ENCODE measurements at places on chromosomes 5 and 9.

DNA sequence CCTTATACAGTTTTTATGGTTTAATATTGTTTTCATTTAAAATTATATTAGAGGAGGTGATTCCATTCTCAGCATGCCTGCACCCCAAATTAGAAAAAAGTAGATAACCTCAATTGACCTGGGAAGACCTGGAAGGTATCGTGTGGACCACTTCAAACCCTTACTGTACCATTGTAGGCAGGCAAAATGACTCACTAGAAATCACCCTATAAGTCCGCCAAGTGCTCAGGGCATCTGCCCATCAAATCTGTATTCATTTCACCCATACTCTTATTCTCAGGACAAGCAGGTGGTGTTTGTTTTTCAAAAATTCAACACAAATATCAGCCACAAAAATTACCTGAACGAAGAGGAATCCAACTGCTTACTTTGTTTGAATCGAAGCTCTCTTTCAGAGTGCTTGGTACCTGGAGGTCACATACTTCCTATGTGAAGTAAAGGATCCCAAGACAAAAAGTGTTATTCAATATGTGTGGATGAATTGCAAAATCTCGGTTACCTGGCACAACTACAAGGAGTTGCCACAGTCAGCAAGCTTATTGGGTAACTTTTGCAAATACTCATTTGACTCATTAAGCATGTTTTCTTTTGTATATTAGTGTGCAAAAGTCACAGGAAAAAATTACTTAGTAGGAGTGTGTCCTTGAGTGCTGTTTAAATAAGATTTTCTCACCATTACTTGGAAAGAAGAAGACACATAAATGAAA, 216.2 kb downstream of the ENC1 start:
- DNase-seq: no peak

DNA sequence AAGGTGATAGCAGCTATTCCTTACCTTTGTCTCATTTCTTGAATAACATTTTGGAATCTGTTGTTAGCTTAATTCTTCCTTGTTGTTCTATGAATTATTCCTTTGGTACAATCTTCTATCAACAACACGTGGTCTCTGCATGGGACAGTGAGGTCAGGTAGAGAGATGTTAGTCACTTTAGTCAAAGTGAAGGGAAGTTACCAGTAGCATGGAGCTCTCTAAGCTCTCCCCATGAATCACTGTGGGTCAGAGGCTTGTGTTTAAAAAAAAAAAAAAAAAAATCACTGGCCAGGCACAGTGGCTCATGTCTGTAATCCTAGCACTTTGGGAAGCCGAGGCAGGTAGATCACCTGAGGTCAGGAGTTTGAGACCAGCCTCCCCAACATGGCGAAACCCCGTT, 116.0 kb downstream of the GOLPH3 start:
- DNase-seq: no peak

GRCh38 chr5:39486361-39486760, 61.6 kb upstream of the DAB2 start:
- no peak for DNase-seq

DNA sequence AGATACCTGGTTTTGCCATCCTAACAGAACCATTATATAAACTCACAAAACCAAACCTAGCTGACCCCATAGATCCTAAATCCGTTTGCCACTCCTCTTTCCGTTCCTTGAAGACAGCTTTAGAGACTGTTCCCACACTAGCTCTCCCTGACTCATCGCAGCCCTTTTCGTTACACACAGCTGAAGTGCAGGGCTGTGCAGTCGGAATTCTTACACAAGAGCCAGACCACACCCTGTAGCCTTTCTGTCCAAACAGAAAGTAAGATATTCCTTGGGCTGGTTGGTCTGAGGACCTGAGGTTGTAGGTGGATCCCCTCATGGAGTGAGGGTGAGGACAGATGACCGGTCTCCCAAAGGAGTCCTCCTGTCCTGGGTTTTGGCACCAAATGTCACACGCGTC, 56.7 kb upstream of the NAA35 start:
- no peak for DNase-seq

GRCh38 chr9:72592502-72593403, 71.3 kb downstream of the TMC1 start:
- no peak for DNase-seq

- DNase-seq: no peak
Observed at GRCh38 chr9:105608721-105609598, 51.0 kb downstream of the FKTN start.

GRCh38 chr5:14574096-14574495, 7.5 kb upstream of the OTULINL start:
- no peak for DNase-seq

- DNase-seq: no peak
Observed at GRCh38 chr9:98085944-98086343, 29.4 kb downstream of the NANS start.

DNA sequence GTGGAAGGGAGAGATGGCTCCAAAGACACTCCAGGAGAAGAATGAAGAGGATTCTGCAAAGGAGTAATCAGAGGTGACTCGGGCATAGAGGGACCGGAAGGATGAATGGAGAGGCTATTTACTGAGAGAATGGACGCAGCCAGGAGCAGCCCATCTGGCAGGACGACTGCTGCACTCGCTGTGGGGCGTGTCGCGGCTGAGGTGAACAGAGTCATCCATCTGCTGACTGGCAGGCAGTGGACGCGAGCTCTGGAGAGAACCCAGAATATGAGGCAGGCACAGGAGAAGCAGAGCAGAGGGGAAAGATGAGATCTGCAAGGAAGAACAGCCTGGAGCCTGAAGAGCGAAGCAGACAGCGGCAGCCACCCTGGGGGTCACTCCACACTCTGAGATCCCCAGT, 16.4 kb downstream of the FGF1 start:
- no peak for DNase-seq

GRCh38 chr9:26346942-26347477, 545.6 kb downstream of the CAAP1 start:
- no peak for DNase-seq

GRCh38 chr5:57432876-57433275, 49.7 kb downstream of the ACTBL2 start:
- DNase-seq: no peak

GRCh38 chr5:90549729-90550275, 8.8 kb upstream of the ADGRV1 start:
- no peak for DNase-seq

DNA sequence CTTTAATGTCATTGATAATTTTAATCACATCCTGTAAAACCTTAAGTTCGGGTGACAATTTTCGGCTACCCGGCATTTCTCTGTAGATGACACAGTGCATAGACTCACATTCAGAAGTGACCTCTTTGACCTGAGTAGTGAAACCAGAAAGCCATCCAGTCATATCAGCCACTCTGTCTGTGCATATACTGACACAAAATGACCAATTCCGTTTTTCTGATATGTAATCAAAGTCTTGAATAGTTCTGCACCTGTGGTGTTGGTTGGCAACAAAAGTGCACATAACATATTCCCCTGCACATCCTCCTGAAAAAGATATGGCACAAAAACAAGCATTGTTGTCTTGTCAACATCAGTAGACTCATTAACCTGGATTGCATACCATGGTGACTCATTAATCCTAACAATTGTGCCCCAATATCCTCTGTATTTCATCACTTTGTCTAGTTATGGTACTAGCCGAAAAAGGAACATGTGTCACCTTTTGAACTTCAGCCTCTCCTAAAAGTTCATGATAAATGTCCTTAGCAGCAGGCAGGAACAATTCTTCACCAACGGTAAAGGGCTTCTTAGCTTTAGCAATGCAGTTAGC, 4.6 kb upstream of the HNRNPA0 start:
- DNase-seq: no peak

DNA sequence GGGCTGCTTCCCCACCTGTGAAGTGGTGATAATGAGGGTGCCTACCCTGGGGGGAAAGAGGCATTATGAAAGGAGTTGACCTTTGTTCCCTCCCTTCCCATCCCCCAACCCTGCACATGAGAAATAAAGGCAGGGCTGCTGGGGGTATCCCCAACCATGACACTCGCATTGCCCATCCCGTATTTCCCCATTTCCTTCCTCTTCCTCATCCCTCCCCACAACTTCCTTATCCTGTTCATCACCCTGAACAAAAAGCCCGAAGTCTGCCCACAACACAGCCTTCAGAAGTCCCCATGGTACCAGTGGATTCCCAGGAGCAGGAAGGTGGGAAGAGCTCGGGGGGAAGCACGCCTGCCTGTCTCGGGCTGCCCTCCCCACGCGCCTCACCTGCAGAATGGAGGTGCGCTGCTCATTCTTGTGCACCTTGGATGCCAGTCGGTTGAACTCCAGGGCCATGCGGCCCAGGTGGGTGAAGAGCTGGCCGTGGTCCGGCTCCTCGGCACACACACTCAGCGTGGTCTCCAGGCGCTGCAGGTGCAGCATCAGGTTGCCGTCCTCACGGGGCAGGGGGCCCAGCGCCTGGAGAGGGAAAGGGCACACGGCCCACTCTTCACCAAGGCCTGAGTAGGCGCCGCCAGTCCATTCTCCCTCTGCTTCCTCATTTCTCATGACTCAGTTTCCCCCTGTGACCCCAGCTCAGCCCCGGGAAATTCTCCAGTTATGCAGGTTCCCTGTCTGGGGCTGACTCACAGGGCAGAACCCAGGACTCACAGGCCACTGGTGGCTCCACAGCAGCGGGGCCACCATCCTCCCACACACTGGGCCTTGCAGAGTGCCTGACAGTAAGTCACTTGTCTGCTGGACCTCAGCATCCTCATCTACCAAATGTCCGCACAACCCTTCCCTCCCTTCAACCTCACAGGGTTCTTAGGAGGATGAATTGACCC, 24.2 kb downstream of the TNIP1 start:
- no peak for DNase-seq

DNA sequence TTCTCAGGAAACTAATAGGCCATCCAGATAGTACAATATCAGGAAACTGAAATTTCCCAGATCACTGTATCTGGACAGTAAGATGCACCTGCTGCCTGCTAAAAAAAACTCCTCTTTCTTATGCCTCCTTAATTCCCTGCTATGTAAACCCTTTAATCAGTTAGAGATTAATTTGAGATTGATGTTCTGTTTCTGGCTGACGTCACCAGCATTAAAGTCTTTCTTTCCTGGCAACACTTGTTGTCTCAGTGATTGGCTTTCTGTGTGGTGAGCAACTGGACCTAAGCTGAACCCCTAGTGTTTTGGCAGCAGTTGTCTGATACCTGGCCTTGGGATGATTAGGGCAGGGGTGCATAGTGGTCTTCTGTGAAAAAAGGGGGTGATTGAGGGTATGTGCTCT, 175.8 kb downstream of the TENT4A start:
- DNase-seq: no peak

- no peak for DNase-seq
Observed at GRCh38 chr5:83400241-83400640, 71.3 kb upstream of the VCAN start.

DNA sequence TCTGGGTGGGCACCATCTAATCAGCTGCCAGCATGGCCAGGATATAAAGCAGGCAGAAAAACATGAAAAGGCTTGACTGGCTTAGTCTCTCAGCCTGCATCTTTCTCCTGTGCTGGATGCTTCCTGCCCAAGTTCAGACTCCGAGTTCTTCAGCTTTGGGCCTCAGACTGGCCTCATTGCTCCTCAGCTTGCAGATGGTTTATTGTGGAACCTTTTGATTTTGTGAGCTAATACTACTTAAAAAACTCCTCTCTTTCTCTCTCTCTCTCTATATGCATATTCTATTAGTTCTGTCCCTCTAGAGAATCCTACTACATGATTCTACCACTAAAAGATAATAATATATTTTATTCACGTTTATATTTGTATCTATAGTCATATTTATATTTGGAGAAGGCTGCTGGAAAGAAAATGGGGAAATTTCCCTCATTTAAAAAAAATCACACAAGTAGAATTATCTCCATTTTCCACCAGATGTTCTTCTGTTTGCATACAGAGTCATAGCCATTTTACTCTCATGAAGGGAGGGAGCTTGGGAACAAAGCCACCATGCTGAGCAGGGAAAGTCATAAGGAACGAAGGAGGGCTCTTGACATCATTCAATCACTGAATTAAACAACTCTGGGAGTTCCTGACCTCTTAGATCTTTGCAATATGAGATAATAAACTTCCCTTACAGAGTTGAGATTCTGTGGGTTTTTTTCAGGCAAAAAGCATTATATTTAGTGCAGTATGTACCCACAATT, 1137.4 kb upstream of the CDH18 start:
- DNase-seq: no peak

- no peak for DNase-seq
Observed at GRCh38 chr5:138632900-138633489, 57.8 kb upstream of the HSPA9 start.

DNA sequence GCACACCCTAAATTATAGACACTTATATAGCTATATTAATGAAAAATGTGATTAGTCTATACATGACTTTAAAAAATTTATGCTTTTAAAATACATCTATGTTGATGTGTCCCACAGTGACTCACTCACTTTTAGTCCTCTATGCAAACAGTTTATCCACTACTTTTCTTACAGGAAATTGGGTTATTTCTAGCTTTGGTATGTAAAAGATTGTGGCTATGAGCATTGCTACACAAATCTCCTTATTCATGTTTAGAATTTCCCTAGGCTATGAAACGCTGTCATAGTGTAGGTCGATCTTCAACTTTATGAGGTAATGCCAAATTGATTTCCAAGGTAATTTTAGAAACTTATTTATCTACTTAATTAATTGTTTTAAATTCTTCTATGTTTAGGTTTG, 687.4 kb downstream of the PRR16 start:
- DNase-seq: no peak

DNA sequence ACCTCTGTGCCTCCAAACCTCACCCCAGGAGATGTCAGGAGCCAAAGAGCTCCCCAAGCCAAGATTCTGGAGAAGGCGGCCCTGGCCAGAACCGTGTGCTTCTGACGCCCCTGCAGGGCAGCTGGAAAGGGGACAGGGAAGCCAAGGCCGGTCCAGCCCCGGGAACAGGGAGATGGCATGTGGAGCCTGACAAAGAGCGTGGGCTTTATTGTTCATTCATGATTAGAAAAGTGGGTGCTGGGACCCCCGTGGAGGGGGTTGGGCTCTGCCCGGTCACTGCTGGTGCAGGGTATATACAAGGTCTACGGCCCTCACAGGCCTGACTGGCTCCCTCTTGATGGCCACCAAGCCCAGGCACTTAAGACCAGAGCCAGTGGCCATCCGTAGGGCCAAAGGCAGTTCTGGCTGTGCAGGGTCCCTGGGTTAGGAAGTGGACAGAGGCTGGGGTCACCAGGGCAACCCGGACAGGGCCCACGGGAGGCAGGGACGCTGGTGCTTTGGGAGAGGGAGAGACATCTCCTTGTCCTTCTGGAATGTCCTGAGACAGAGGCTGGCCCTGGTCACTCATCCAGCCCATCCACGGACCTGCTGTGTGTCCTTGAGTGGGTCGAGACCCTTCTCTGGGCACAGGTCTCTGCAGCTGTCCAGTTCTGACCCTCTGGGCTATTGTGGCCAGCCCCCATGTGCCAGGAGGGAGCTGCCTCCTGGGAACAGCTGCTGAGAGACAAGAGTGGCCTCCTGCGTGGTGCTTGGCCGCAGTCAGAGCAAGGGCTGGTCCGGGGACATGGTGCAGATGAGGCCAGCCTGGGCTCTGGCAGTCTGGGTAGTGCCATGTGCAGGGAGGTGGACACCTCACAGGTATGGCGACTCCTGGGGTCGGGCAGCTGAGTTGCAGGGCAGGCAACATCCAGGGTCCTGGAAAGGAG, 12.5 kb downstream of the NINJ1 start:
- no peak for DNase-seq

- no peak for DNase-seq
Observed at GRCh38 chr5:124745928-124746915, at the start of gene ZNF608. TSS of gene ZNF608 (minus strand) at chr5:124746639. CDS start at chr5:124744989, 1,650 bp downstream.

- DNase-seq: no peak
Observed at GRCh38 chr5:102902135-102902448, 147.0 kb downstream of the PAM start.

- DNase-seq: no peak
Observed at GRCh38 chr5:55523293-55523692, 11.5 kb downstream of the PLPP1 start.
